ENCODE measurements at places on chromosomes 16 and 17.
A peak's percentile ranks its signal among the peaks of the same experiment; 100 is the strongest.

GRCh38 chr16:8893426-8893825, 11.3 kb downstream of the LITAFD start:
- DNase-seq: no peak

GRCh38 chr17:9228408-9229159, 207.3 kb downstream of the NTN1 start:
- DNase-seq: peak; percentile 75

GRCh38 chr16:50675686-50676610, 5.2 kb downstream of the SNX20 start:
- no peak for DNase-seq

- peak; percentile 64 for DNase-seq
Measured at GRCh38 chr17:50169121-50169764, 3.4 kb downstream of the SGCA start.

DNA sequence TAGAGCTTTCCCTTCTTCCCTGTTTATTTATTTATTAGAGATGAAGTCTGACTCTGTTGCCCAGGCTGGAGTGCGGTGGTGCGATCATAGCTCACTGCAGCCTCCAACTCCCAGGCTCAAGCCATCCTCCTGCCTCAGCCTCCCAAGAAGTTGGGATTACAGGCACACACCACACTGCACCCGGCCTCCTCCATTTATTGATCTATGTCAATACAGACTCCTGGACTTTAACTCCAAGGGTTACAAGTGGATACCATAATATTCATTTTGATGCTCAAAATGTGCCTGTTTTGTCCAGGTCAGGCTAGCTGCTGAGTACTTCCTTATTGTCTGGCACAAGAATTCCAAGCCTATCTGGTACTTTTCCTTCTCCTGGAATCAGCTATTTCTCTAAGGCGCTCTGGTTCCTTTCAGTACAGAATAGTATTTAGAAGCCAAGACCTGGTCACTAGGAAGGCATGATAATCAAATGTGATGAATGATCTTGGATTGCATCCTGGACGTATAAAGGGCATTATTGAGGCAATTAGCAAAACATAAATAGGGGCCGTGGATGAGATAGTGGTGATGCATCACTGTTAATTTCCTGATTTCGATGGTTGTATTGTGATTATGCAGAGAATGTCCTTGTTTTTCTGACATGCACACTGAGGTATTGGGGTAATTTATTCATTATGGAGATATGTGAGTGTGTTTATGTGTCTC, 21.7 kb downstream of the IL4R start:
- no peak for DNase-seq

DNA sequence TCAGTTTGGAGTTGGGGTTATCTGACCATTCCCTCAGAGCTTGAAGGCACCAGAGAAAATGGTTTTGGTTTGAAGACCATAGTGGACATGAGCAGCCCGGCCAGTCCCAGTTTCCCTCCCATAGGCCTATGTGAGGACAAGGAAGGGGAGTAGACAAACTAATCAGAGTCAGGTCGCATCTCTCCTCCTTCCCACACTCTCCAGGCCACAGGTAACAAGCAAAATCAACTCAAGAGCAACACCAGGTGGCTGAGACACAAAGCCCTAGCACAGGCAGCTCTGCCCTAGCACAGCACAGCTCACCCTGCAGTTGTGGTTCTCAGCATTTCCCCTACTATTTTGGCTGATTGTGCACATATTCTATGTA, 7.2 kb downstream of the SUPT4H1 start:
- no peak for DNase-seq

- DNase-seq: no peak
Measured at GRCh38 chr17:42078396-42079043, 19.8 kb downstream of the ZNF385C start.

DNA sequence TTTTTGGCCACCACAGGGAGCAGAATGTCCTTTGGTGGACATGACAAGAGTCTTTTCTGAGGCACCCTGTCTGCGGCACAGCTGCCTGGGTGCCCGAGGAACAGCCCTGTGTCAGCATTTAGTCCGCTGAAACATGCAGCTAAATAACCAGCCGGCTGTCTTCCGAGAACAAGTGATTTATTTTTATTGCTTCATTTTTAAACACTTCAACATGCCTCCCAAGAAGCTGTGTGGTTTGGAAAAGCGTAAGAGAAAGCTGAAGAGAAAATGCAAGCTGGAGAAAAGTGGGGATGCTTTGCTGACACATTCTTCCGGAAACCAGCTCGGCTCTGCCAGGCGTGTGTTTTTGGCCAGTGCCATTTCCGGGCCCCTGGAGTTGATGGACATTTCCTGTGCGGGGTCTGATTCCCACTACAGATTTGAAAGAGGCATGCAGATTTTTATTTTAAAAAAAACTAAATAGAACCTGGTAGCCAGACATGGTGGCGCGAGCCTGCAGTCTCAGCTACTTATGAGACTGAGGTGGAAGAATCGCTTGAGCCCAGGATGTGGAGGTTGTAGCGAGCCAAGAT, 94.7 kb downstream of the SEC14L1 start:
- DNase-seq: no peak

DNA sequence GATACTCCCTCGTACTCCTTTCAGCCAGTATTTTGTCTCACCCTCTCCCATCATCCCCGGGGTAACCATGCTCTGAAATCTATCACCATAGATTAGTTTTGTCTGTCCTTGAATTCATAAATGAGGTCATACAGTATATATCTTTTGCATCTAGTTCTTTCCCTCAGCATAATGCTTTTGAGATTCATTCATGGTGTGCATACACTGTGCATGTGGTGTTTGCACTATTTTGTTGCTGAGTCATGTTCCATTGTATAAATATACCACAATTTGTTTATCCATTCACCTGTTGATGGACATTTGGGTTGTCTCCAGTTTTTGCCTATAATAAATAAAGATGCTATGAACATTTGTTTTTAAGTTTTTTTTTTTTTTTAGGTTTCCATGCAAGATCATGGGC, 34.2 kb upstream of the NLRP1 start:
- DNase-seq: no peak

DNA sequence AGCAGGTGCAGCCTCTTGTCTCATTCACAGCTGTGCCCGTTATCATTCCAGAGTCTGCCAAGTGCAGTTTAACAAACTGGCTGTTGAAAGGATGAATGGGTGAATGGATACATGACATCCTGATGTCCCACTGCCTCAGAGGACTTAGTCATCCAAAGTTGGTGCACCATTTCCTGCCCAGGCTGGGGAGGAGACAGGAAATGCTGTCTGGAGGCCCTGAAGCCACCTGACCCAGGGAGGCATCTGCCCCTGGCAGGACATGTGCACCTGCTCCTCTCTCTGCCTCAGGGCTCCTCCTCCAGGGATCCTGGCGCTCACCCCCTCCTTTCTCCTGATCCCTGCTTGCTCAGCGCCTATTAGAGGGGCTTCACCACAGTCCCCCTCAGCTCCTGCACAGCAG, 1.8 kb upstream of the CD300C start:
- DNase-seq: no peak

DNA sequence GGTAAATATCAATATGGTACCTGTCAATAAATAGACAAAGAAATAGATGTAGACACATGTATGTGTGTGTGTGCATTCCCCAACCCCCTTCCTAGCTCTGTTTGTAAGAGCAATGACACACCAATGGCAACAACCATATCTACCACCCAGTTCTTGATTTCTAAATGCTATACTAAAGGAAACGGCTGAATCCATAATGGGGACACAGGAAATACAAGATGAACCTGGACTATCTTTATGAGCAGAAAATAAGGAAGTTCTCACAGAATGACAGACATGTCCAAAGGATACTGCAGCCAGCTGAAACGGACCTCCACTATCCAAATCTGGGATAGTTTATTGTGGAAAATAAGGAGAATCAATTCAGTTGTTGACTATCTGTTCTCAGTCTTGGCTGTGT, 75.3 kb downstream of the MYO1D start:
- DNase-seq: no peak

GRCh38 chr17:54795046-54795445, 105.6 kb upstream of the TOM1L1 start:
- DNase-seq: no peak

GRCh38 chr17:76753061-76753961, 15.4 kb downstream of the MFSD11 start:
- DNase-seq: no peak

- no peak for DNase-seq
Measured at GRCh38 chr17:47605011-47605410, 44.7 kb upstream of the KPNB1 start.

GRCh38 chr17:63798572-63799106, 24.7 kb downstream of the DDX42 start:
- no peak for DNase-seq

DNA sequence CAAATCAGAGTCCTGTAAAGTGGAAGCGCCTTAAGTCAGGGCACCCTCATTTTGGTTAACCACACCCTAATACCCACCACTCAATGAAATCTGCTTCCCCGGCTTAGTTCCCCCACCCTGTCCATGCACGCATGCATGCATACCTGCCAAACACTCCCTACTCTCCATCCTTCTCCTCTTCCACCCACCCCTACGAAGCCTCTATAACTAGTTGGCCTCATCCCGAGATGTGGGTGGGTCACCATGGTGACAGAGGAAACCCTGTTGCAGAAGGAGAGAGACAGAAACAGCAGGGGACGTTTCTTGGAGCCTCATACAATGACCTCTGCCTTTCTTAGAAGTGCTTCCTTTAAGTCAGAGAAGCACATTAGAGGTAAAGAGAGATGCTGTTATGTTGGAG, 46.8 kb upstream of the DNAH9 start:
- DNase-seq: no peak

- DNase-seq: no peak
Measured at GRCh38 chr16:74603848-74604247, 3.1 kb downstream of the GLG1 start.

DNA sequence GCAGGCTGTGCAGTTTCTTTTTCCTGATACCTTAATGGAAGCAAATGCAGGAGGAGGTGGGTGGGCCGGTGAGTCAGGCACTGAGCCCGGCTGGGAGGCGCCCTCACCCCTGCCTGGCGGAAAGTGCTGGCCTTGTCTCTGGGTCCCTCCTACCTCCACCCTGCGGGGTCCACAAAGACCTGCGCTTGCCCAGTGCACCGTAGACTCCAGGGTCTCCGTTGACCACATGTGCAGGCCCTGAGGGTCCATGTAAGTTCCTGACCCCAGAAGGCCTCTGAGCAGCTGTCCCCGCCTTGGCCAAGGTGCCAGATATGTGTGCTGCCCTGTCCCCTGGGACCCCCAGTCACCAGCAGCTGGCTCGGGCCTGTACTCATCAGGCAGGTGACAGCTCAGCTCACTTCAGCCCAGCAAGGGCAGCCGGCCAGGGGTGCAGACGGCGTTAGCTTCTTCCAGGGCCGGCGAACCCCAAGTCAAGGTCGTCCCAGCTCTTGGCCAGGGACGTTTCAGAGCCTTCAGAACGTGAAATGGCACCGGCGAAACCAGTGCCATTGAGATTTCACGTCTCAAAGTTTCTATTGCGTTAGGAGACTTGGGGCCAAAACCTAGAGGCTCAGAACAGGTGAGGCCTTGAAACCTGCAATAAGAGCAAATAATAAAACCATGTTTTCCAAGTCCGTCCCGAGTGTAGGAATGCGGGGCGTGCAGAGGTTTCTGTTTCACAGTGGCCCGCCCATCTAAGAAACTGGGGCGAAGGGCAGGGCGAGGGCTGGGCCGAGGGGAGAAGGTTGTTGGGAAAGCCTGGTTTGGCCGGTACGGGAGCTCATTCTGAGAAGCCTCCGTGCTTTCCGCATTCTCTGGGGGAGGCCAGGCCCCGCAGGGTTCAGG, 12.1 kb downstream of the METRNL start:
- peak; percentile 22 for DNase-seq

GRCh38 chr16:51374346-51374745, 223.3 kb upstream of the SALL1 start:
- peak; percentile 37 for DNase-seq

GRCh38 chr16:25966172-25967097, 274.7 kb downstream of the HS3ST4 start:
- no peak for DNase-seq

DNA sequence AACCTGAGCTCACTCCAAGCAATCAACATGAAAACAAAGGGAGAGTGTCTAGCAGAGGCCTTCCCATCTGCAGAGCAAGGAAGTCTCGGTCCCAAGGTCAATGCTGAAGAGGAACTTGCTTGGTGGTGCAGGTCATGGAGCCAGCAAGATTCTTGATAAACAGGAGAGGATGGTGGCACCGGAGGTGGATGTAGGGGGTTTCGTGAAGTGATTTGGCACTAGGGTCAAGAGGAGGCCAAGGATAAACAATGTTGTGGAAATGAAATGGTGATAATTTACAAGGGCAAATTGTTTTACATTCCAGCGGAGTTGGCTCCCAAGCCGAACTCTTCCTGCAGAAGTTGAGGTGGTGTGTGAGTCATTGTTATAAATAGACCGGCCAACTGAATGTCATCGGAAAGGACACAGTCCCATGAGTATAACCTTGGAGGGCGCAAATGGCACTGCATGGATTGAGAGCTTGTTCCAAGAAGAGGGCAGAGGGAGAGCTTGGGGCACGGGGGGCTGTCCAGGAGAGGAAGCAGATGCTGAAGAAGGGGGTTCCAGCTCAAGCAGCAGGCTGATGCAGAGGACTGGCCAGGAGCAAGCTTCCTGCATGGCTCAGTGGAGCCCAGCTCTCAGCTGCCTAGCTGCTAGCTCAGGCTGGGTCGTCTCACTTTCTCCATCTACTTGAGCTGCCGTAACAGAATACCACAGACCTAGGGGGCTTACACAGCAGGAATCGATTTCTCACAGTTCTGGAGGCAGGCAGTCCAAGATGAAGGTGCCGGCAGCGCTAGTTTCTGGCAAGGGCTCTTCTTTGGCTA, 136.6 kb downstream of the COPRS start:
- no peak for DNase-seq

DNA sequence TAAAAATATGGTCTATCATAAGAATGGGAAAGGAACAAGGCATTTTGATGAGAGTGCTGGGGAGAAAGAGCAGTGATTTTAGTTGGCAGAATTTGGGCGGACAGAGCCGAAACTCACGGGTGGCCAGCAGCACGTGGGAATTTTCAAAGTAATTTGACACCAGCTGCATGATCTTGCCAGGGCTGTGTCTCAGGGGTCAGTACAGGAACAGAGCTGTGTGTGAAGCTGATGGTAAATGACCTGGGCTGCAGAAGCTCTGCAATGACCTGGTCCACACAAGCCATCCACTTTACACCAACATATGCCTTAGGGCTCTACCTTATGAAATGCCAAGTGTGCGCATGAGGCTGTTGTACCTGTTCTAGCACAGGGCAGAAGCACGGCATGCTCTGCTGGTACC, 112.0 kb downstream of the ZFHX3 start:
- no peak for DNase-seq

- DNase-seq: no peak
Measured at GRCh38 chr17:43637563-43638323, 24.0 kb downstream of the MEOX1 start.

All from foreskin keratinocyte (primary cell).